ENCODE measurements at places on chromosomes 3 and 15.

DNA sequence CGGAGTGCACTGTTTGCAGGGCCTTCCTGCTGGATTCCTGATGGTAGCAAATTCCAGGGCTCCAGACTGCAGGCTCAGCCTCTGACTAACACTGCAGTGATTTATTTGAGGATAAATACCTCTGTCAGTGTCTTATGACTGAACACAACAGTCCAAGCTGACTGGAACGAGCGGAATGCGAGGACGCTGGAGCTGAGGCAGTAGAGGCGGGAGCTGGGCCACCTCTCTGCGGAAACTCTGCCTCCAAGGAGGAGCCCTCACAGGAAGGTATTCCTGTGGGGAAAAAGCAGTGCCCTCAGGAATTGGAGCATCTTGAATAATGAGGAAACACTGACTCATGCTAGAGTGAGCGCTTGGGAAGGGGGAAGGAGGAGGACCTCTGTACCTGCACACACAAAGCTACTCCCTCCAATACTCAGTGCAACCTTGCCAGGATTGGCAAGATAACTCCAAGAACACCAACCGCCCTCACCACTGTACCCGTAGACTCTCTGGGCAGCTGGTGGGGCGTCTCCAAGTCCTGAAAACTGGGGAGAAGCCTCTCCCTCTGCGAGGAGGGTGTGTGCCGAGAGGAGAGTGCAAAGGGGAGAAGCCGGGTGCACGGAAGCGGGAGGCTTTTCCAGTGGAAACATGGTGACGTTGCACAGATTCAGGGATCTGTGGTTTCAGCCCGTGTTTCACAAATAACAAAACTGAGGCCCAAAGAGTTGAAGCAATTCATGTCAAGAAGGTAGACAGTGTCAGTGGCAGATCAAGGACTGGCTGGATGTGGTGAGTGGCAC, 43.0 kb downstream of the VGLL4 start:
- no peak for DNase-seq

GRCh38 chr15:52200831-52201365, 9.7 kb upstream of the GNB5 start:
- no peak for DNase-seq

- DNase-seq, result no peak
These were observed 447.4 kb upstream of the ROBO1 start for GRCh38 chr3:80215191-80215590.

DNA sequence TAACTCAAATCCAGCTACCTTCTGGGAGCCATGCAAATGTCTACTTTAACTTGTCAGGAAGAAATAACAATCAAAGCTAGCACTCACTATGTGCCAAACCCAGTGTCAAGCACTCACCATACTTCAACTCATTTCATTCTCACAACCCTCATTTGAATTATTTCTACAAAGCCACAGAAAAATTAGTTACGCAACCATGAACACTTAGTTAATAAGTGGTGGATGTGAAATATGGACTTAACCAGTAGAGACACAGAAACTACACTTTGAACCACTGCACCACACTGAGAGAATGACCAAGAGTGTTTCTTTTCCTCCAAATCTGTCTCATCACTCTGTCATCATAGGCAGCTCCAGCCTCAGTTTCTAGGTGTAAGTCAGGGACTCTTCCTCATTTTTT, 91.0 kb upstream of the MBNL1 start:
- no peak for DNase-seq

DNA sequence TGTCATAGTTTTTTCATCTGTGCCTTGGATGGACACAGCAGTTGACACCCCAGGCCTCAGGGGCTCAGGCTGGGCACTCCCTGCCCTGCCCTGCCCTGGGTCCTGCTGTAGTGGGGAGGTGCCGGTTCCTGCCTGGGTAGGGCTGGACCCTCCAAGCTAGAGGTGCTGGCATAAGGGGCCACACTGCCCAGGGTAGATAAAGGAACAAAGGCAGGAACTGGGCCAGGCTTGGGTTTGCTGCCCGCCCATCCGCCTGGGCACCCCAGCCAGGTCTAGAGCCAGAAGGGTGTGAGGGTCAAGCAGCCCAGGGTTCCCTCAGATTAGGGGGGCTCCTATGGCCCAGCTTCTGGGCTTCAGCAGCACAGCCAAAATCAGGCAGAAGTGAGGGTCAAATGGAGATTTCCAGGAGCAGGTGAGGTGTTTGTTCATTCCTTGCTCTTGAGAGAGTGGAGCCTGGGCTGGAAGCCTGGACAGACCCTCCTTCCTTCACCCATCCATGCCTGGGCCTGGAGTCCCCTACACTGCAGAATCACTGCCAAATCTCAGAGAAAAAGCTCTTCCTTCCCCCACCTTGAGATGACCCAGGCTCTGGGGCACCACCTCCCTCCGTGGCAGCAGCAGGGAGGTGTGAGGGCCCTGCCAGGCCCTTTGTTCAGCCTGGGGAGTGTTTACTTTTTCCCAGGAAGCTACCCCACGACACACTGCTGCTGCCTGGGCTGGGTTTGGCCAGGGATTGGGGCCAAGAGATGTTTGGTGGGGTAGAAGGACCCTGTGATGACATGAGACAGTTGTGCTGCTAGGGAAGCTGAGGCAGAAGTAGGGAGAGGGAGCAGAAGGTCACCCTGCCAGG, 7.1 kb downstream of the SEMA3F start:
- DNase-seq, result no peak

DNA sequence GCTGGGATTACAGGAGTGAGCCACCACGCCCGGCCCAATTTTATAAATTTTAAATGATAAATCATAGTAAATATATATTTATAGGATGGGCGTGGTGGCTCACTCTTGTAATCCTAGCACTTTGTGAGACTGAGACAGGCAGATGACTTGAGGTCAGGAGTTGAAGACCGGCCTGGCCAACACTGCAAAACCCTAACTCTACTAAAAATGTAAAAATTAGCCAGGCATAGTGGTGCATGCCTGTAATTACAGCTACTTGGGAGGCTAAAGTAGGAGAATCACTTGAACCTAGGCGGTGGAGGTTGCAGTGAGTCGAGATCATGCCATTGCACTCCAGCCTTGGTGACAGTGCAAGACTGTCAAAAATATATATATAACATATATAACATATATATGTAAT, 26.4 kb downstream of the MFN1 start:
- no peak for DNase-seq

DNA sequence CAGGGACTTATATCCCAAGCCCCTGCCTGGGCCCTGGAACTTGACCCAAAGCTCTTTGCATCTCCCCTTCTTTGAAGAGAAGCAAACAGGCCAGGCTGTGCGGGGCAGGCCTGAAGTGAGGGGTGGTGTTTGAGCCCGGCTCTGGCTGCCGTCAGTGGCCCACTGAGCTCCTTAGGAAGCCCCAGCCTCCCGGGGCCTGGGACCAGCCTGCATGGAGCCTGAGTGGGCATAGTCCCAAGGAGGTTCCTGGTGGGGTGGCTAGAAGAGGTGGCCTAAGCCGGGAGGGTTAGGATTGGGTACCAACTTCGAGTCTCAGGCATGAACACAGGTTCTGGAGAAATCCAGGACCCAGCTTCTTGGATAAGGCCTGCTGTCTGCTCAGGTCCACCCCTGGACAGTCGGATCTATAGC, 6.4 kb downstream of the TMIE start:
- no peak for DNase-seq

DNA sequence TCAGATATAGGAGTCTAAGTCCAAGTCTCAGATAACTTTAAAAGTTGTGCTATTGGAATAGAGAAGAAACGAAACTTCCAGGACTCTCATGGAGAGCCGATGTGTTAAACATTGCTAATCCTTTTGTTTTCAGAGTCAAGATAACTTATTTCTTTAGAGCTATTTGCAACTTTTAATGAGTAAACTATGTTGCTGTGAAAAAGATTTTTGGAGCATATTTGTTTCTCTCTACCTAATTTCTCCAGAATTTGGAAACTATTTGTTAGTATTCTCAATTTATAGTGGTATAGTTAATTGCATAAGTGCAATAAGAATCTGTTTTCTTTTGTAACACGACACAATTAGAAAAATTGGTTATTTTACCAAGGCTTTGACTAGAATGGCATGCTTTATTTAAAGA, 588.9 kb downstream of the NTRK3 start:
- DNase-seq, result no peak

DNA sequence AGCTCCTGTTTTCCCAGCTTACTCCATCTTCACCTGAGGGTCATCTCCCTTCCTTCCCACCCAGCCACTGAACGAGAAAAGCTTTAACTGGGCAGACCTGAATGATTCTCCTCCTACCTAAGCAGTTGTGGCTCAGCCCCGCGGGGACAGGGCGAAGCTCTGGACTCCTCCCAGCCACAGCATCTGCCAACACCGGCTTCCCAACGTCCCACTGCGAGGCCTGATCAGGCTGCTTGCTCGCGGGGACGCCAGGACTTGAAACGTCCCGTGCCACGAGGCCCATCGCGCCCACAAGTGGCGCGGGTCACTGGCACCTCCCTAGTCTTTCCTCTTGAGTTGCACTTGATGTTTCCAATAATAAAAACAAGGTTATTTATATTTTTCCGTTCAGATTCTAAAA, at the start of gene SPATA16:
TSS of gene SPATA16 (minus strand) at position 250 of the 400 bp plus-strand sequence. CDS start 23,504 bp downstream, outside the sequence.
- DNase-seq, result no peak

DNA sequence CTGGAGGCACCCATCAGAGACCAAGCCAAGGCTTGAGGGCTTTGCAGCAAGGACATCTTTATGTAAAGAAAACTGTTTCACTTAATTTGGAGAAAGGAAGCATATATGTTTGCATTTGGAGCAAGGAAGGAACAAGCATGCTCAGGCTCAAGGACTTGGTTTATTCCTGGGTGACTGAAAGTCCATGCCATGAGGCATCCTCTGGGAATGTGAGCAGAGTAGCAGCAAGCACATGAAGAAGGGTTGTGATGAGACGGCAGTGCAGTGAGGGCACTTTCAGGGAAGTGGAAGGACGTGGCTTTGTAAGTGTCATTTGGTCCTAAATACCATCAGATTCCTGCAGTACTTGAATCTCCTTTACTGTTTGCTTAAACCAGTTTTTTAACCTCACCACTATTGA, 26.8 kb downstream of the POLG start:
- DNase-seq, result no peak

GRCh38 chr15:95149036-95149435, 917.7 kb downstream of the MCTP2 start:
- no peak for DNase-seq

- DNase-seq, result no peak
These were observed 62.8 kb downstream of the ABCC5 start for GRCh38 chr3:183954875-183955274.

DNA sequence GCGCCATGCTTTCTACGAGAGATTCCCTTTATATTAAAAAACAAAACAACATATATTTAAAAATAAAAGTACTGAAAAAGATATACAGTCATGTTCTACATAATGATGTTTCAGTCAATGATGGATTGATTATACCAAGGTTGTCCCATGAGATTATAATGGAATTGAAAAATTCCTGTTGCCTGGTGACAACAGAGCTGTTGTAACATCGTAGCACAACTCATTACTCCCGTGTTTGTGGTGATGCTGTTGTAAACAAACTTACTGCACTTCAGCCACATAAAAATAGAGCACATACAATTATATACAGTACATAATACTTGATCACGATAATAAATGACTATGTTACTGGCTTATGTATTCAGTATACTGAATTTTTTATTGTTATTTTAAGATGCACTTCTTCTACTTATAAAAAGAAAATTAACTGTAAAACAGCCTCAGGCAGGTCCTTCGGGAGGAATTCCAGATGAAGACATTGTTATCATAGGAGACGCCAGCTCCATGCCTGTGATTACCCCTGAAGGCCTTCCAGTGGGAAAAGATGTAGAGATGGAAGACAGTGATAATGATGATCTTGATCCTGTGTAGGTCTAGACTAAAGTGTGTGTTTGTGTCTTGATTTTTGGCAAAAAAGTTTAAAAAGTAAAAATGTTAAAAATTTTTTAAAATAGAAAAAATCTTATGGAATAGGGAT, 11.7 kb downstream of the CCR1 start:
- no peak for DNase-seq

- no peak for DNase-seq
These were observed 25.4 kb upstream of the LSAMP start for GRCh38 chr3:116470605-116471197.

DNA sequence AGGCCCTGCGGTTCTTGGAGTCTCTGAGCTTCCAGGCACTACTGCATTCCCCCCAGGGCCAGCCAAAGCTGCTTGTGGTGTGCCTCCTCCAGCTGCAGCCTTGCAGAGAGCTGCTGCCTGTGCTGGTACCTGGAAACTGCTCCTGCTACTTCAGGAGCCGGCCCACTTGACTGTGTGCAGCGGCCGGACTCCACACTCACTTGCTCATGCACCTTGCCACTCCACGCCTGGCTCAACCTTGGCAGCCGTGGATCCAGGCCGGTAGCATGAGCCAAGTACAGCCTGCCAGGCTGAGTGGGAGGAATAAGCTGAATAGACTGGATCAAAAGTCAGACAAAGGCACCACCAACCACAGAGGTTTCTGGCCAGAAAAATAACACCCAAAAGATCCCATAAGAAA, 169.7 kb downstream of the TJP1 start:
- DNase-seq, result no peak

- DNase-seq, result no peak
These were observed 5.6 kb downstream of the RBP1 start for GRCh38 chr3:139533781-139534454.

DNA sequence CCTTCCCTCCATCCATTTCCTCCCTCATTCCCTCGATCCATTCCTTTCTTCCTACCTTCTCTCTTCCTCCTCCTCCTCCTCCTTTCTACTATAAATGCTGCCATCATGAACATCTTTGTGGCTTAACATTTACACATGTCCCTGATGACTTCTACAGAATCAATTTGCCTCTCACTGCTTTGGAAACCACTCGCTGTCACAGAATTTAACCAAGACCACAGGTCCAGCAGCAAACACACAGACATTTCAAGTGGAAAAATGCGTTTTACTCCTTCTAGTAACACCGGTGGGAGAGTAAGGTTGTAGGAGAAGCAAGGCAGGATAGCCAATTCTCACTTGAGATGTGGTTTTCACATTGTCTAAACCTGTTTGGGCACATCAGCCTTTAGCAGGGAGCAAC, 101.4 kb upstream of the LRIG1 start:
- DNase-seq, result no peak

GRCh38 chr3:134072881-134073582, 43.3 kb upstream of the SLCO2A1 start:
- DNase-seq, result no peak

DNA sequence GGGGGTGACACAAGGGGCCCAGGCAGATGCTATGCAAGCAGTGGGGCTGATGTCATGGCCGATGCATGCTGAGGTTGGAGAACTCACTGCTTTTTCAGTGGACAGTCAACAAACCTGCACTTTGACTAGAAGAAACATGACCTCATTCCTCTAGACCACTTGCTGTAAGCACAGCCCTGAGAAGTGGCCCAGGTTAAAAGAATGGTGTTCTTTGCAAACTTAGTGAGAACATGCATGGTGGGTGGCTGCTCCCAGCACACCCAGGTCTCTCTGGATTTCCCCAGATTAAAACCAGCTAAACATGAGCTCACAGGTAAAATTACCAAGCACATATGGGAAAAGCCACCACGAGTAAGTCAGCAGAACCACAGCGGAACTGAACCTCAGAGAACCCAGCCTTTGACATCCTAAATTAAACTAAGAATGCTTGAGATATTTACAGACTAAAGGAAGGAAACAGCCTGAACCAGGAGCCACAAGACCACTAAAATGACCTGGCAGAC, 15.5 kb downstream of the DLEC1 start:
- no peak for DNase-seq
